Caudate nucleus (tissue), 63 donors: ENCODE measurements at places on chromosomes 16 and 17.

- no peak for DNase-seq
Measured at GRCh38 chr16:10932959-10933710, 9.1 kb downstream of the DEXI start.

- no peak for DNase-seq
Measured at GRCh38 chr16:57687363-57687929, 7.2 kb upstream of the DRC7 start.

GRCh38 chr16:18959031-18959505 lies 24.7 kb upstream of the TMC7 start:
- no peak for DNase-seq

- DNase-seq = no peak
Measured at GRCh38 chr16:27320261-27321012, 6.7 kb downstream of the IL4R start.

- no peak for DNase-seq
Measured at GRCh38 chr16:70267516-70267915, 15.8 kb upstream of the EXOSC6 start.

GRCh38 chr16:4288148-4288921 lies 15.5 kb upstream of the TFAP4 start:
- peak; percentile 14 for DNase-seq

DNA sequence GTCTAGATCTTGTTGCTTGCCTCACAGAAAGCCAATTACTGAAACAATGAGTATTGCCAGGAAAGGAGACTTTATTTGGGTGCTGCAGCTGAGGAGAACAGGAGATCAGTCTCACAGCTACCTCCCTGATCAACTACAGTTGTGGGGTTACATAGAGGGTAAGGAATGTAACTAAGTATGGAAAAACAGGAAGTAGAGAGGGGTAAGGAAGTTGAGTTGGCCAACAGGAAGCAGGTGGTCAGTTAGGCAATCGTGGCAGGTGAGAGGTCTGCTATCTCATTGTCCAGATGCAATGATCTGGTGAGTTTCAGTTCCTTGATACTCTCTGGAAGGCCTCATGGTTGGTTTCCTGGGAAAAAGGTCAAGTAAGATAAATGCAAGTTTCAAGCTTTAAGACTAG lies 333.1 kb upstream of the GOT2 start:
- DNase-seq = no peak

GRCh38 chr17:27353033-27353460 lies 59.1 kb downstream of the WSB1 start:
- DNase-seq = no peak

- DNase-seq = no peak
Measured at GRCh38 chr17:76556765-76557367, 17.0 kb downstream of the PRCD start.

- DNase-seq = no peak
Measured at GRCh38 chr17:6455321-6455705, 11.1 kb downstream of the PIMREG start.

DNA sequence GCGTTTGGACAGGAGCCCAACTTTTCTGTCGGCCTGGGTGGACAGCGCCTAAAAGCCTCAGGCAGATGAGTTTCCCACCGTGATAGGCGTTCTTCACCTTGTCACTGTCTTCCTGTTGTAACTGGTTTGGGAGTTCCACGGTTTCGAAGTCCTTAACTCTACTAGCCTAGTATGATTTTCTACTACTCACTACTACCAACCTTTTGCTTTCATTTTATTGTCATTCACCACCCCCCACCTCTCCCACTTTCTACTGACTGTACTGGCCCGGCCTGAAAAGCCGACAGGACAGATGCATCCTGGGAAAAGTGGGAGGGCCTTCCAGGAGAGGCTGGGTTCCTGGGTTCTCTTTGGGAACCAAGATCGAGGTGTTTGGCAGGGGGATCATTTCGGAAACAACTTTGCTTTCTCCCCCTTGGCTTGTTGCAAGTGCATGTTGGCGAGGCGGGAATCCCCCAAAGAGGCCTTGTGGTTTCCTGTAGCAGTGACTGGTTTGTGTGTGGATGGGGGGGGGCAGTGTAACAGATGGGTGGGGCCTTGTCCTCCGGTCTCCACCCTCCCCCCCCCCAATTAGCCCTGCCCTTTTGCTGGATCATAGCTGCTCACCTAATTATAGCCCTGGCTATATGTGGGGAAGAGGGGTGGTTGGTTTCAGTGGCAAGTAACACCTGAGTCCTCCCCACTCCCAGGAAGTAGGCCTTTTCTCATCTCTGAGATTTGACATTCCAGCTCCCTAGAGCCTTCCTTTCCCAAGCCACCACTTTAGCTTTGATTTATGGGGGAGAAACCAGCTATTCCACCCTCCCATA lies 1.4 kb downstream of the EIF5A start:
- DNase-seq = peak; percentile 6

- no peak for DNase-seq
Measured at GRCh38 chr17:17900615-17901520, 64.1 kb upstream of the SREBF1 start.

- no peak for DNase-seq
Measured at GRCh38 chr17:27087935-27088766, 205.8 kb upstream of the WSB1 start.

GRCh38 chr16:51556694-51557340 lies 405.7 kb upstream of the SALL1 start:
- no peak for DNase-seq

GRCh38 chr16:14322186-14322585 lies 251.1 kb downstream of the MRTFB start:
- DNase-seq = no peak

- no peak for DNase-seq
Measured at GRCh38 chr16:2962334-2963073, 1.6 kb upstream of the KREMEN2 start.

- DNase-seq = no peak
Measured at GRCh38 chr17:28370035-28370743, at the start of gene VTN. Gene VTN, minus strand, starts transcription at chr17:28370307. Its CDS starts 104 bp downstream, at chr17:28370203.

DNA sequence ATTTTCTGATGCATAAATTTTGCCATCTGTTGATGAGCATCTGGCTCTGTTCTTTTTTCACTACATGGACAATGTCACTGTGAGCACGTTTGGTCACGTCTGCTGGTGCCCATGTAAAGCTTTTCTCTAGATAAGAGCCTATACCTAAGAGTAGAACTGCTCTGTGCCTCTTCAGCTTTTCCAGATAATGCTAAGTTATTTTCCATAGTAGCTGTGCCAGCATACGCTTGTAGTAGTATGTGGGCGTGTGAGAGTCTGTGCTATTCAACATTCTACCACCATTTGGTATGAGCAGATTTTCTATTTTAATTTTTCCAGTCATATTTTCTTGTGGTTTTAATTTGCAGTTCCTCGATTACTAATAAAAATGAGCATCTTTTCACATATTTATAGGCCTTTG lies 33.2 kb downstream of the VPS35L start:
- peak; percentile 15 for DNase-seq
